ENCODE measurements at places on chromosomes 3 and 15. TPM values are rescaled to one million over a fixed set of nuclear protein-coding genes. Genes with fewer than 3 reads are reported as not detected.

RTF1 gene
- total RNA-seq, result 13.5 TPM

USP13 gene
- total RNA-seq, result 5.3 TPM

STT3B gene
- total RNA-seq, result 108 TPM

FHIT gene
- 1.1 TPM for total RNA-seq

FEZF2 gene
- not detected for total RNA-seq
